ENCODE measurements at places on chromosomes 5 and 9.

GRCh38 chr5:149320791-149321330 lies 24.4 kb upstream of the GRPEL2 start:
- DNase-seq = peak; percentile 49

DNA sequence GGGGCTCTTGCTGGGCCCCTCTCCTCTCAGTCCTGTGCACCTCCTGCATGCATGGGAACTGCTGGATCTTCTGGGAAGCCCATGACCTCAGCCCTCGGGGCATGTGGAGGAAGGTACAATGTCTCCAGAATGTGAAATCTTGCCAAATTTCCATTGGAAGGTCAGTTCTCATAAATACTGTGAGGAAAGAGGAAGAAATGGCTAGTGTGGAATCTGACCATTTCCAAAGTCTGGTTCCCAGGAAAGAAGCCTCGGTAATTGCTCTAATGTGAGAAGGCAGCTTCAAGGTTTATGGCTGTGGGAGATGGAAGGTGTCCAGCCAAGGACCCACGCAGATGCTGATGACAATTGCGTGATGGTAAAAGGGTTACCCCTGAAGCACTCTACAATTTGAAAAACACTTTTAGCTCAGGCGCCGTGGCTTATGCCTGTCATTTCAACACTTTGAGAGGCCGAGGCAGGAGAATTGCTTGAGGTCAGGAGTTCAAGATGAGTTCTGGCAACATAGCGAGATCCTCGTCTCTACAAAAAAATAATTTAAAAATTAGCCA lies 8.1 kb upstream of the IL17B start:
- DNase-seq = no peak

- no peak for DNase-seq
These were observed 67.8 kb downstream of the FGF1 start for GRCh38 chr5:142618130-142618523.

- no peak for DNase-seq
These were observed 48.2 kb upstream of the SARDH start for GRCh38 chr9:133786371-133786753.

DNA sequence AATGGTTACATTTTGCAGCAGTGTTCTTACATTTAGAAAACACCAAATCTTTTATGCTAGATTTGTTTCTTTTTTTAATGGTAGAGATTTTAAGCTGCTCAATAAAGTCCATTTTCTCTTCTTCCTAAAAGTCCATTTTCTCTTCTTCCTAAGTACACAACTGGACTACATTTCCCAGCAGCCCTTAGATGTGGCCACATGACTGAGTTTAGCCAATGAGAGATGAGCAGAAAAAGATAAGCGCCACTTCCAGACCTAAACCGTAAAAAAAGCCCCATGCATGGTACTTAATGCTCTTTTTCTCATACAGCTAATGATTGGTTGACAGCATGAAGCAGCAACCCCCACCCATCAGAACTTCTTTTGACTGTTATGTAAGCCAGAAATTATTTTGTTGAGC lies 206.7 kb downstream of the FAM114A2 start:
- DNase-seq = peak; percentile 61

DNA sequence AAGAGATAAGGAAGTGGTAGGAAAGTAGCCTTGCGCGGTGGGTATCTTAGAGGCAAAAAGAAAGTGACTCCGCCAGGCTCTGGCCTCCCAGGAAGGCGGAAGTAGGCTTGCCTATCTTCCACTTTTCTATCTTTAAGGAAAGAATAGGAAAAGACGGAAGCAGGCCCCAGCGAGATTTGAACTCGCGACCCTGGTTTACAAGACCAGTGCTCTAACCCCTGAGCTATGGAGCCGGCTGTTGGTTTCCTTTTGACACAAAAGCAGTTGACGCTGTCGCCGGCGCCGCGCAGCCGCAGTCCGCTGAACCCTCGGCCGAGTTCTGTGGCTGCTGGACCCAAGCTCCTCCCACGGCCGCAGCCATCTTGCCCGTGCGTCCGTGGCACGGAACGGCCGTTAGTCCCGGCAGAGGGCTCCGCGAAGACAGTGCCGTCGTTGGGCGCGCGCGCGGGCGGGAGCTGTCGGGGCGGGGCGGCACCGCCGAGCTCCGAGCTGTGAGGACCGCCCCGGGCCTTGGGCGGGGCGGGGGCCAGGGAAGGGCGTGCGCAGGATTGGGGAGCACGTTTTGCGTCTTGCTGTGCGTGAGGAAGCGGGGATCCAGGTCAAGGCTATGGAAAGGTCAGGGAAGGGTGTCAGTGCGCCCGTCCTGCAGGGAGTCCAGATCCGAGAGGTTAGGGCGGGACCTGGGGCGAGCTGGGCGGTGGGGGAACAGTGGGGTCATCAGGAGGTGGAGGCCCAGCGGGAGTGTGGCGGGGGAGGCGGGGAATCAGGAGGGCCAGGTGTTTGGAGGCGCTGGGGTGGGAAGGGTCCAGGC lies 13.3 kb downstream of the TRIM7 start:
- DNase-seq = peak; percentile 97

- no peak for DNase-seq
These were observed 104.2 kb downstream of the MEF2C start for GRCh38 chr5:88778736-88779135.

- no peak for DNase-seq
These were observed 7.4 kb upstream of the CDK5RAP2 start for GRCh38 chr9:120587328-120587727.

DNA sequence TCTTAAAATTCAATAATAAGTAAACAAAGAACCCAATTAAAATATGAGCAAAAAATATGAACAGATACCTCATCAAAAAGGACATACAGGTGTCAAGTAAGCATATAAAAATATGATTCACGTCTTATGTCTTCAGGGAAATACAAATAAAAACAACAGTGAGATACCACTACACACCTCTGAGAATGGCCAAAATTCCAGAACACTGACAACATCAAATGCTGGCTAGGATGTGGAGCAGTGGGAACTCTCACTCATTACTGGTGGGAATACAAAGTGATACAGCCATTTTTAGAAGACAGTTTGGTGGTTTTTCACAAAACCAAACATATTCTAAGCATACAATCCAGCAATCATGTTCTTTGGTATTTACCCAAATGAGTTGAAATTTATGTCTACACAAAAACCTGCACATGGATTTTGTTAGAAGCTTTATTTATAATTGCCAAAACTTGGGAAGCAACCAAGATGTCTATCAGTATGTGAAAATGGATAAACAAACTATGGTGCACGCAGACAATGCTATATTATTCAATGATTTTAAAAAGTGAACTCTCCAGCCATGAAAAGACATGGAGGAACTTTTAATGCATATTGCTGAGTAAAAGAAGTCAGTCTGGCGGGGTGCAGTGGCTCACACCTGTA lies 252.3 kb downstream of the NR3C1 start:
- peak; percentile 58 for DNase-seq

- peak; percentile 46 for DNase-seq
These were observed 232.5 kb downstream of the ARHGAP26 start for GRCh38 chr5:143002459-143003327.

GRCh38 chr9:26802921-26803320 lies 89.7 kb downstream of the CAAP1 start:
- no peak for DNase-seq

- peak; percentile 90 for DNase-seq
These were observed 3.2 kb downstream of the NEK6 start for GRCh38 chr9:124260769-124261603.

GRCh38 chr5:82387001-82387818 lies 109.1 kb upstream of the RPS23 start:
- no peak for DNase-seq

GRCh38 chr5:22751536-22751935 lies 101.6 kb downstream of the CDH12 start:
- DNase-seq = no peak

DNA sequence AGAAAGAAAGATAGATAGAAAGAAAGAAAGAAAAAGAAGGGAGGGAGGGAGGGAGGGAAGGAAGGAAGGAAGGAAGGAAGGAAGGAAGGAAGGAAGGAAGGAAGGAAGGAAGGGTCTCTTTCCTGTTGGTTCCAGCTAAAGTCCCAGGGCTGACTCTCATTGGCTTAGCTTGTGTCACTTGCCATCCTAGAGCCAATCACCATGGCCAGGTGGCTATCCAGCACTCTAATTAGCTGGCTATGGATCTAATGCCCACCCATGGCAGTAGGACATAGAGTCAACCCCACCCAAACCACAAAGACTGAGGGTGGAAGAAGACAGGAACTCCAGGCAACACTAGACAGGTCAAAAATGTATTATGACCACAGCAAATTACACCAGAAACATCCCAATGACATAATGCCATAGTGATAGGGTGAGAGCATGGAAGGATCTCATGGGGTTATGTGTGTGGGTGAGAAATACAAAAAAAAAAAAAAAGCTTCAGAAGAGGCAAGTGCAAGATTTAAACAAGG lies 10.8 kb upstream of the CPLX2 start:
- DNase-seq = no peak

DNA sequence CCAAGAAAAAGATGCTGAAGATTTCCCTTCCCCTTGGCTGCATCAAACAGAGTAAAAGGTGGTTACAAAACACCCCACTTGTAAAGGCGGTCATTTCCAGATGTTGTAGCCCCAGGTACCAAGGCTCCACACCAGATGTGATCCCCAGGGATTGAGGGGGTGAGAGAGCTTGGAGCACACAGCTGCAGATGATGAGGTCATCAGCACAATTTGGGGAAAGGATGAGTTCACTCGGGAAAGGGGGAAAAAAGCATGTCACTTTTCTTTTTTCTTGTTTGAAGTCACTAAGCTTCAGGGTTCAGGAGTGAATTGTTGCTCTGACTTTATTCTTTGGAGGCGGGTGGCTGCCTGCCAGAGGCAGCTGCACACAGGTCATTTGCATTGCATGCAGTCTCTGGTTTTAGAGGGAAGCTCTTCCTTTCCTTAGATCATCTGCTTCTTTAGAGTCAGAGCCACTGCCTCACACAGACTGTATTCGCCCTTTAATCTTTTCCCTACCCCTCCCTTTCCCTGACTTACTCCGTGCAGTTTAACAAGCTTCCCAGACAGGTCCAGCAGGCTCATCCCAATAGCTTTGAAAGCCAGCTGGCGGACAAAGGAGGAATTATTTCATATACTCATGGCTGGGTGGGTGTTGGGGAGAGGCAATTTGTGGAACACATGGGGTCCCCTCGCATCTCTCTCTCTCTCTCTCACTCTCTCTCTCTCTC lies 409.3 kb upstream of the SLC24A2 start:
- DNase-seq = peak; percentile 32

DNA sequence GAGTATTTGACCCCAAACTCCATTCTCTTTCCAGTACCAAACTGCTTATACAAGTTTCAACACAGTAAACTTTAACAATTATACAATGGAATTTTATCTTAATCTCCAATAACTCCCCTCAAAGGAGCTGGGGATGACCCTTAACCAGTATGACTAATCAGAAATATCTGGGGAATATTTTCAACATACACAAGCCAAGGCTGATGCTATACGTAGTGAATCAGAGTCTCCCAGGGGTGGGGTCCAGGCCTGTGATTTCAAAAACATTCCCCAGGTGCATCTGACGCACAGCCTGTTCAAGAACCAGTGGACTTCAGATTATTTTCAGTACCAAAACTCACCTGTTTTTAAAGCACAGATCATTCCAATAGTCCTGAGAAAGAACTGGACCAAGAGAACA lies 11.8 kb upstream of the SEMA5A start:
- peak; percentile 87 for DNase-seq

DNA sequence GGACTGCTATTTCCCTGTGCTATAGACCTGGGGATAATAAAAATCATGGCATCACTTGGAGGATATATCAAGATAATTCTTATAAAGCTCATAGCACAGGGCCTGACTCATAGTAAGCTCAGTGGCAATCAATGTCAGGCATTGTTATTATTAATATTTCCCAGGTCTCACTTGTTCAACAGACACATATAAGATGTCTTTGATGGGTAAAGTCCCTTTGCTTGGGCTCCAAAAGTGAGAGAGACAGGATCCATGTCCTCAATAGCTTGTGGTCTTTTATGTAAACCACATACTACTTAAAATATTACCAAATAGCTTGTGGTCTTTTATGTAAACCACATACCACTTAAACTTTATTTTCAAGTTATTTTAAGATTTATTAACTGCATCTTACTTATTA lies 11.2 kb downstream of the SH3RF2 start:
- no peak for DNase-seq

DNA sequence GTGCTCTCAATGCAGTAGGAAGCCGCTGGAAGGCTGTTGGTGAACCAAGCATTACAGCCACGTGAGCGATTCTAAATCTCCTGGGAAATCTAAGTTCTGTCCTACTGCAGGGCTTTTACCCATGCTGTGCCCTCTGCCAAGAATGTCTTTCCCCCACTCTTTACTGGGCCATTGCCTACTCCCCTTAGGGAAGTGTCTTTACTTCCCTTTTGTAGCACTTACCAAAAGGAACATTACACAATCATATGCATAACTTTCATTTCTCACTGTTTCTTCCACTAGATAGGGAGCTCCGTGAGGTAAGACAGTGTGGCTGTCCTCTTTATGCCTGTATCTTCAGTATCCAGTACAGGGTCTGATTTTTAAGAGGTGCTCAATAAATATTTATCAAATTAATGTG lies 241.7 kb upstream of the NR4A3 start:
- no peak for DNase-seq

DNA sequence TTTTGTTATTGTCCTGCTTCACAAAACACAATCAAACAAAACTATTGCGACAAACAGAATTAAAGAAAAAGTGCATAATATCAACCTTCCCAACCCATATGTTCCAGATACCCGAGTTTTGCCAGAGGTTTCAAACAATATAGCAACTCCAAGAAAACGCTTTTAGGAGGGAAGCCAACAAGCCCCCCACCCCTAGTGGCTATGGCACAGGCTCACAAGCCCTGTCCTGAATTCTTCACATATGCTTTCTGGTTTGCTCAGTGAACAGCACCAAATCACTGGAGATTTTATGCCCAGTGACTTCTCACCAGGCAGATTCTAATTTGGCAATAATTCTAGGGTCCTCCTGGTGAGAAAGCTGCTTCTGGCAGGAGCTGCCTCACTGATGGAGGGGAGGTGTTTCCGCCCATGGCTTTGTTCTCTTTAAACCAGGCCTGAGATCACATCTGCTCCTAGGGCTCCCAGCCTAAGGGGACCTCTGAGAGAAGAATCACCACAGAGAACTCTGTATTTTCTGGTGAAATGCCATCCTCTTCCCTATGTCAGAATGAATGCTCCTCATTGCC lies 1982.4 kb downstream of the EFNA5 start:
- no peak for DNase-seq

DNA sequence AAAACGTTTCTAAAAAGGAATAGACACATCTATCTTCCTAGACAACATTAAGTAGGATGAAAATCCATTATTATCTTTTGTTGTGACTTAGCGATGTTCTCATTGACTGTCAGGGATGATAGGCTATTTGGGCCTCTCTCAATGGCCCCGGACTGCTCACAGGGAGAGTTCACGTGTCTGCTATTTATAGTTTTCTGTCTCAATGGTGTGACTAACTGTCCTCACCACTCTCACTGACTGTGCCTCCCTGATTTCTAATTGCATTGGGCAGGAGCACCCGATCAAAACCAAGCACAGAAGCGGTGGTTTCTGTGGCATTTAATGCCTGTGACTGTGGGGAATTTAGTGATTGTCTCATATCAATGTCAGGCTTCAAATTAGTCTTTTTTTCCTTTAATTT lies 286.7 kb upstream of the KLF9 start:
- no peak for DNase-seq

All from trophoblast cell (in vitro differentiated cells and primary cell).